DMS 273 treated with DMSO at 0.1 percent for 48 hours (cell line): ENCODE measurements at places on chromosomes 5 and 9.
A peak's percentile ranks its signal among the peaks of the same experiment; 100 is the strongest.

GRCh38 chr5:83972236-83972635 is 251.6 kb upstream of the HAPLN1 start:
- DNase-seq, result no peak

GRCh38 chr5:121421646-121422045 is 430.0 kb upstream of the FTMT start:
- no peak for DNase-seq

- DNase-seq, result no peak
Measured at GRCh38 chr9:69425136-69425801, 100.3 kb downstream of the ENTREP1 start.

DNA sequence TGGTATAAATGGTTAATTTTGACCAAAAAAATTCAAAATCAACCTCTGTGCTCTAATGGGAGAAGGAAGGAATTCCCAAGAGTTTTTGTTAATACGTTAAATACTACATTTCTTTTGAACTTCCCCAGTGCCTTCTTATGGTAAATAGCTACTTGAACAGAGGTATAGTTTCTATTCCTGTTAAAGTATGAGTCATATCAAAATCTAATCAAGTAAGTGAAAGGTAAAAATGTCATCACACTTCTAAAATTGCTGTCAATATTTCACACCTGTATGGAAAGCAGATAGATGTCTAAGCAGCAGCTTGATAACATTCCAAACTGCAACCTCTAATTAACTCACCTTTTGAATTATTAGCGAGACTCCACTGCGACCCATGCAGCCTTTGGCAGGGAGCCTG is 214.1 kb upstream of the MEF2C start:
- DNase-seq, result no peak

GRCh38 chr9:456365-456764 is 241.7 kb downstream of the DOCK8 start:
- DNase-seq, result peak; percentile 10
